ENCODE measurements at places on chromosomes 12 and 14. TPM values are rescaled to one million over a fixed set of nuclear protein-coding genes. Genes with fewer than 3 reads are reported as not detected.
A peak's percentile ranks its signal among the peaks of the same experiment; 100 is the strongest.

- peak; percentile 78 for DNase-seq
Measured at GRCh38 chr12:82527165-82527780, 159.4 kb upstream of the TMTC2 start.

Gene LUM
- total RNA-seq = 556 TPM

Gene CD69
- total RNA-seq = not detected

DNA sequence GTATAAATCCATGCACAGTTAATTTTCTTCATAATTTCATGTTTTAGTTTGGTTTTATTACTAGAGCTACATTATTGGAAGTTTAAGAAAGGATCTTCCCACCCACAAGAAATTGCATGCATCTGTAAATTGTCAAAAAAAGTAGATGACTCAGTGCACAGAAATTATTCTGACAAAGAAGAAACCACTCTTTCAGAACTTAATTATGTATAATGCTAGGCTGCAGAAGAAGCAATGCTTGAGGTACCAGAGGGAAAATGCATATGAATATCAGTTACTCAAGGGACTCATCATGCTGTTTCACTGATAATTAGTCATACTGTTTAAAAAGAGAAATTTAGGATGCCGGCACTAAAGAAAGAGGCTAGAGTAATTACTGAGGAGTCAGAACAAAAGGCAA is 147.0 kb downstream of the SLC16A7 start:
- DNase-seq = peak; percentile 73

DNA sequence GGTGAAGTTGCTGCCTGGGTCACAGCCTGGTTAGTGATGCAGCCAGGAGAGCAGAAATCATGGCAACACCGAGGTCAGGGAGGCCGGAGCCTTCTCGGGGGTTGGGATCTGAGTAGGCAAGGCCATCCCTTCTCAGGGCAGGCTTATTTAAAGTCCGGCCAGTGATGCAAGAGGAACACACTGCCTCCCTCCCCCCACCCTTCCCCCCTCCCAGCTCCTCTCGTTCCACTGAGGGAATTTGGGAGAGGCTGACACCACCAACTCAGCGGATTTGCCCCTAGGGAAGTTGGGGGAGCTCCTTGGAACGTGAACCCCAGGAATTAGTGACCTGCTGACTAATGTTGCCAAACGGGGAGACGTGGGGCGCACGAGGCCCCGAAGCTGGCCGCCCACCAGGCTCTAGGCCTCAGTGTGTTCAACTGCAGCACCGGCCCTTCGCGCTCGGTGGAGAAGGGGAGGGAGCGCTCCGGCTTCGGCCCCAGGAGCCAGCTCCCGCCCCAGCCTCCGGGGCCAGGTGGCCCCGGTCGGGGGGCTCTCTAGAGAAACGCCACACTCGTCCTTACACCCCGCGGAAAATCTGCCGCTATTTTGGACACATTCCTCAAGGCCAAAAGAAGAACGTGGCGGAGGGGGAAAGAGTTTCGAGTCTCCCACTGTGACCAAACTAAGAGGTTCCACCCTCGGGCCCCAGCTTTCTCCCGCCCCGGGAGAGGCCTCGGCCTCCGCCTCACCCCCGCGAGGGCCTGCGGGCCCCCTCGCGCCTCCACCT is 1.6 kb downstream of the CTDSP2 start:
- peak; percentile 93 for DNase-seq

DNA sequence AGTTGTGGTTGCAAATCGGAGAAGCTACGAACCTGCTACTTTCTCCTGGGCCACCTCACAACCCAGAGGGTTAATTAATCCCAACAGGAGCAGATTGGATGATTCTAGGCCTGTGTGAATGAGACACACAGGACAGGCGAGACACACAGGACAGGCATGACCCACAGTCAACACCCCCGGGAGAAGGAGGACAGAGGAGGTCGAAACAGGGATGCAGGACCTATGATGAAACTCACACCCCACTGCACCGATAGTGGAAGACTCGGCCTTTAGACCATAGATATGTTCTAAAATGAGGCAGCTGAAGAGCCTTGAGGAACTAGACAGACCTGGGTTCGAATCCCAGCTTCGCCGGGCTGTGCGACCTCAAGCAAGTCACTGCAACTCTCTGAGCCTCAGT is 11.6 kb downstream of the TMEM119 start:
- no peak for DNase-seq

Gene PTPRR
- total RNA-seq = 0.25 TPM

GRCh38 chr14:61586544-61587055 is 108.7 kb upstream of the HIF1A start:
- peak; percentile 91 for DNase-seq

GRCh38 chr12:64611341-64612284 is 1.3 kb downstream of the RASSF3 start:
- DNase-seq = peak; percentile 65

GRCh38 chr12:57869298-57869926 is 22.9 kb upstream of the CTDSP2 start:
- DNase-seq = peak; percentile 73

GRCh38 chr14:101399737-101400517 is 161.4 kb upstream of the DIO3 start:
- DNase-seq = no peak

Gene KLRC2
- not detected for total RNA-seq

Gene SLC5A8
- total RNA-seq = not detected

Gene SERPINA10
- total RNA-seq = not detected

Gene SPX
- total RNA-seq = 0.63 TPM

Gene LMBR1L
- 22.0 TPM for total RNA-seq

DNA sequence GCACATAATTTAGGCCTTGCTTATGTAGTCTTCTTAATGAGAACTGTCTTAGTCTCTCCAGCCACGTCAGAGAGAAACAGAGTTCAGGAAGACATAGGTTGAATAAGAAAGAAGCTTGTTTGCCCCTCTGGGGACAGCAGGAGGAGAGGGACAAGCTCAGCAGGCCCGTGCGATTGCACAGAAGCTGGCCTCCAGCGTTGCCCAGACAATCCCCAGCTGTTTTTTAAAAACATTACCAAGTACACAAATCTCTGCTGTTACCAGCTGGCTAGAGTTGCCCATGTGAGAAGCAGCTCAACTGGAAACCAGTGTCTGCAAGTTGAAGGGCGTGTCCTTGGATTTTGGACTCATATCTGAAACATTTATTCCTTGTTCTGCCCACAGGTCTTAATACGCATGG is 232.6 kb downstream of the EFCAB11 start:
- peak; percentile 10 for DNase-seq

DNA sequence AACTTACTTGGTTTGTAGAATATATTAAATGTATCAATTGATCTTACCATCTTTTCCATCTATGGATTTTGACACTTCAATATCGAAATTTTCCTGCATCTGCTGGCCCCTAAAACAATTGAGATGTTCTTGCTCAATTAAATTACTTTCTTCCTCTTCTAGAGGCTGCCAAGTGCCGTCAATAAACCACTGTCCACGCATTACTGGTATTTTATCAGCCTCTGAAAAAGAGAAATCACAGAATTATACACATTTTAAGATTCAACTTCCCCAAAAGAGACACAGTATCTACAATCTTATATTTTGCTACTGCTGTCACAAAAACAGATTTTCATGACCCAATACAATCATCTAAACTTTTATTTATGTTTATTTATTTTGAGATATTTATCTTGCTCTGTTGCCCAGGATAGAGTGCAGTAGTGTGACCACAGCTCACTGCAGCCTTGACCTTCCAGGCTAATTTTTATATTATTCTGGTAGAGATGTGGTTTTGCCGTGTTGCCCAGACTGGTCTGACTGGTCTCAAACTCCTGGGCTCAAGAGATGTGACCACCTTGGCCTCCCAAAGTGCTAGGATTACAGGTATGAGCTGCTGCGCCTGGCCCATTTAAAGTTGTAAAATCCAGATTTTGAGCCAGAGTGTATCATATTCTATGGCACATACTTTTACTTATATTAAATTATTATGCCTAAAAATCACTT is 49.3 kb downstream of the DDHD1 start:
- DNase-seq = no peak

Gene TMEM30B
- total RNA-seq = 1.7 TPM

- no peak for DNase-seq
Measured at GRCh38 chr12:127690161-127690560, 576.8 kb upstream of the TMEM132C start.

DNA sequence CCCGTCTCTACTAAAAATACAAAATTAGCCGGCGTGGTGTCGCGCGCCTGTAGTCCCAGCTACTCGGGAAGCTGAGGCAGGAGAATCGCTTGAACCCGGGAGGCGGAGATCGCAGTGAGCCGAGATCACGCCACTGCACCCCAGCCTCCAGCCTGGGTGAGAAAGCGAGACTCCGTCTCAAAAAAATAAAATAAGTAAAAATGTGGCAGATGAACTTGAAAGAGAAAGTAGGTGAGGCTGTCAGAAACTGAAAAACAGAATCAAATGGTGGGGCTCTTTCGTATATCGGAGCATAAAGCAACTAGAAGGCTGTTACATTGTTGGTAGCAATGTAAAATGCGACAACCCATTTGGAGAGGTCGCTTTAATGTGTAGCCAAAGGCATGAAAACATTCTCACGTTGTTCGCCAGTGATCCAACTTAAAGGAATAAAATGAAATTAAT is 767 bp upstream of the CCNT1 start:
- peak; percentile 38 for DNase-seq

- DNase-seq = peak; percentile 39
Measured at GRCh38 chr14:70827347-70827746, 18.0 kb upstream of the MAP3K9 start.

- DNase-seq = no peak
Measured at GRCh38 chr14:92635031-92635430, 113.4 kb downstream of the LGMN start.

Gene CIROP
- total RNA-seq = not detected

- DNase-seq = peak; percentile 52
Measured at GRCh38 chr12:91326058-91327027, 143.7 kb upstream of the DCN start.

GRCh38 chr12:92290350-92290695 is 144.7 kb upstream of the BTG1 start:
- peak; percentile 66 for DNase-seq

DNA sequence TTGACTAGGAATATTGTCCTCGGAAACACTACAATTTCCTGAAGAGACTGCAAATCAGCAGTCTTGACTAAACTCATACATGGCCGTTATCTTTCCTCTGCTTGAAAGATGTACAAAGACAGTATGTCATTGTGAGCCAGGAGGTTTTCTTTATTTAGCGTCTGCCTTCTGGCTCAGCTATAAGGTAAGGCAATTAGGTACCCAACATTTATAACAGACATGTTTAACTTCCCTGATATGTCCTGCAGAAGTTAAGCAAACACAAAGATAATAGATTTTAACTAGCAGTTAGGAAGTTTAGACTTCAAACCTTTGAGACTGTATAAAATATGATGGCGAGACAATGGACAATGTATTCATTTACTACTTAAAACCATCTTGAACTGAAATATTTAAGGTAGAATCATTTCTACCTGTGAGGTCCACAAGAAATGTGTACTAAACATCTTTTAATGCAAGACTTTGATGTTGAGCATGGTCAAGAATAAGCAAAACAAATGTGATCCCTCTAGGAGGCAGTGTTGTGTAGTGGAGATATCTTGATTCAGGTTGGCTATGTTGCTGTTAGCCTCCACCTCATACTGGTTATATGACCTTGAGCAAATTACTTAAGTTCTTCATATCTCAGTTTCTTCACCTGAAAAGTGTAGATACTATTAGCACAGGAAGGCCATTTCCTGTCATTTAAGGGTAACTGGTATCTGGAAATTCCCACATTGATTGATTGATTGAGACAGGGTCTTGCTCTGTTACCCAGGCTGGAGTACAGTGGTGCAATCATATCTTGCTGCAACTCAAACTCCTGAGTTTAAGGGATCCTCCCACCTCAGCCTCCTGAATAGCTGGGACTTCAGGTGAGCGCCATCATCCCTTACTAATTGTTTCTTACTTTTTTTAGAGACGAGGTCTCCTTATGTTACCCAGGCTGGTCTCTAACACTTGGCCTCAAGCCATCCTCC is 96.3 kb upstream of the EEA1 start:
- peak; percentile 73 for DNase-seq

DNA sequence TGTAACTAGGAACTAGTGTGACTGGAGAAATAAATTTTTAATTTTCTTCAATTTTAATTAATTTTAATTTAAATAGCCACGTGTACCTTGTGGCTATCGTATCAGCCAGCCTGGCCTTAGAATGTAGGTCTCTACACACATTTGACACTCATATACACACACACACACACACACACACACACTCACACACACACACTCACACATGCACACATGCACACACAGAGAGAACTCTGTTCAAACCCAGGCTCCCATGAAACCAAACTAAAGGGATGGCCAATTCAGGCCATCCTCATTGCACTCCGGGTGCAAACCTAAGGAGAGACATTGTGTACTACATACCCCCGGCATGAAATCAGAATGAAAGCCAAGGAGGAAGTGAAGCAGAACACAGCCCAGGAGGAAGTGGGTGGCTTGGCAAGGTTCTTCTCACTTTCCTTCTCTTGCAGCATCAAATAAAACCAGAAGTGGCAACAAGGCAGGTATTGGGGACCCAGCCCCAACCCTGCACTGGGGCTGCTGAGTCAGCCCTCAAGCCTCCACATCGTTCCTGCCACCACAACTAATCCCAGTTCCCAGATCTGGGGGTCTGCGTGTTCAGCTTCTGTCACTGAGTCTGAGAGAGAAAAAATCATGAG is 26.2 kb upstream of the CHPT1 start:
- DNase-seq = no peak

DNA sequence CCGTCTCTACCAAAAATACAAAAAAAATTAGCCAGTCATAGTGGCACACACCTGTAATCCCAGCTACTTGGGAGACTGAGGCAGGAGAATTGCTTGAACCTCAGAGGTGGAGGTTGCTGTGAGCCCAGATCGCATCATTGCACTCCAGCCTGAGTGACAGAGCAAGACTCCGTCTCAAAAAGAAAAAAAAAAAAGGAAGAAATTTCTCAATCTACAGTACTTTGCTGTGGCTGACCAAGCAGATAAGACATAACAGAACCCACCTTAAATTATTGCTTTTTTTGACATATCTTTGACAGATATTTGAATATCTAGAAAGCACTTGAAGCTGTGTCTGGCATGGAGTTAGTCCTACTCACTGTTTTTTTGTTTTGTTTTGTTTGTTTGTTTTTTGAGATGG is 34.9 kb upstream of the HNF1A start:
- DNase-seq = no peak

Gene JAG2
- 0.13 TPM for total RNA-seq

DNA sequence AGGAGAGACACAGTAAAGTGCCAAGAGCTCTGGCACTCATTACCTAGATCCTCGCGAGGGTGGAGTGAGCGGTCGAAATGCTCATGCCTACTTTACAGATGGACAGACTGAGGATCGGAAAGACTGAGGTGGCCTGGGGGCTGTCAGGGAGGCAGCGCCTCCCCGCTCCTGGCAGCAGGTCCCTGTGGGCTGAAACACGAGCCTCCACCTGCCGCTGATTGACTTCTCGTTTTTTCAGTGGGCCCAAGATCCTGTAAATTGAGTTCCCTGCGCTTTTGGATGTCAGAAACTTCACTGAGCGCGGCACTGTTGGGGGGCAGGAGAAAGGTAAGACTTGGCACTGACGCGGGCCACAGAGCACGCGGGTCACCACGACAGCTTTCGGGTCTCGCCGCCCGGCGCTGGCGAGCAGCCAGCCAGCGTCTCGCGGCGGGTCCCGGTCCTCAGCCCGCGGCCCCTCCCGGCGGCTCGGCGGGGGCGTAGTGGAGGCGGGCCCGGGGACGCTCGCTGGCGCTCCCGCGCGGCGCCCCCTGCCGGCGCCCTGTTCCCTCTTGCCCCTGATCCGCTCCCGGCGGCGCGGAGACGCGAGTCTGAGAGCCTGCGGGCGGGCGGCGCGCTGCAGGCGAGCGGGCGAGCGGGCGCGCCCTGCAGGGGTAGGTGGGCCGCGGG is 552 bp upstream of the SCN8A start:
- peak; percentile 94 for DNase-seq

Measured in GM23248 (cell line).